ENCODE measurements at places on chromosomes 1 and 21.

- DNase-seq, result no peak
Measured at GRCh38 chr1:177890479-177890878, 79.4 kb downstream of the SEC16B start.

DNA sequence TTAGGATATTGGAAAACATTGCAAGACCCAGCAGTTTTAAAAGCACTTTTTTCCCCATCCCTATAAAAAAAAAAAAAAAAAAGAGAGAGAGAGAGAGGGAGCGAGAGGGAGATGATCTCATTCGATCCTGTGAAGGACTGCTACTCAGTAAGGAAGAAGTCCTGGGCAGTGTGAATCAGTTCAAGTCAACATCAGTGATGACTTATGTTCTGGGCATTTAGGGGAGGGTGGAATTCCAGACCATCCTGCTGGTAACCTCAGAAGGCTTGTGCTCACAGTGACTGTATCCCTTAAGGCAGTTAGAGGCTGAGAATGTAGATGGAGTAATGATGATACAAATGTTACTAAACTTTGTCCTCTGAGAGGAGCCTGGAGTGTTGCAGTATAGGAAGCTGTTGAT is 151.4 kb downstream of the TGFB2 start:
- DNase-seq, result no peak

- DNase-seq, result no peak
Measured at GRCh38 chr1:8903908-8904650, 25.6 kb upstream of the ENO1 start.

- DNase-seq, result no peak
Measured at GRCh38 chr21:42777757-42778344, 101.5 kb downstream of the WDR4 start.

- DNase-seq, result no peak
Measured at GRCh38 chr1:55314740-55315139, 99.6 kb upstream of the USP24 start.

DNA sequence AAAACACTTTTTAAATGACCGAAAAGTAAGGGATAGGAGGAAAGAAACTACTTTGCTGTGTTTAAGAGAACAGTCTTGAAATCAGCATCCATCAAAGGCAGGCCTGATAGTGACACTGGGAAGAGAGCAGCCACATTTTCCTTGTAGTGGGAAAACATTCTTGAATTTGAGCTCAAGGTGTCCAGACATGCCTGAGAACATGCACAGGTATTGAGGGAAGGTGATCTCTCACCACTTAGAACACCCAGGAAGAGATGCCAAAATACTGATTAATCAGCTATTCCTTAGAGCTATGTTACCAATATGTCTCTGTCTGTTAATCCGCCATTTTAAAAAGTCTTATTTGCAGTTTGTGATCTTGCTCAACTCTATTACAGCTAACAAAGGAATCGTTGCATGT is 25.9 kb downstream of the IL12RB2 start:
- DNase-seq, result no peak

DNA sequence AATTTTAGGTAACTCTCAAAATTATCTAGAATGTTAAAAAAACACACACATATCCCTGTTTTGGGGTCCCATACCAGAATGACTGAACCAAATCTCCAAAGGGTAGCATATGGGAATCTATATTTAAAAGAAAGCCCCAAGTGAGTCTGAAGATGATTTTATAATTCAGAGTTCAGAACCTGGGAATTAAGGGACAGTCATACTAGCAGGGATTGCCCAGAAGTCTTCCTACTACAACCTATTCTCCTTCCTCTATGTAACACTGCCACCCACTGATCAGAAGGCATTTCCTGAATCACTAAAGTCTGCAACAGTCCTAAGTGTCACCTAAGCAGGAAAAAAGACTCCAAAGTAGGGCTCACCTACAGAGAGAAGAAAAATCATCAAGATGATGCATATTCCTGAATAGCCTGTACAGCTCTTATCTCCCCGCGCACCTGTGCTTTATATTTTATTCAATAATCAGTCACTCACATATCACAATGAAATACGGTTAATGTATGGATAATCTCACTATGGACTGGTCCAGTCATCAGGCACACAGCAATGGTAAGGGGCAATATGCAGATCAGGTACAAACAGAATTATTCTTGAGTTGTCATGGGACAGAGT is 4.9 kb downstream of the RGS1 start:
- DNase-seq, result no peak

DNA sequence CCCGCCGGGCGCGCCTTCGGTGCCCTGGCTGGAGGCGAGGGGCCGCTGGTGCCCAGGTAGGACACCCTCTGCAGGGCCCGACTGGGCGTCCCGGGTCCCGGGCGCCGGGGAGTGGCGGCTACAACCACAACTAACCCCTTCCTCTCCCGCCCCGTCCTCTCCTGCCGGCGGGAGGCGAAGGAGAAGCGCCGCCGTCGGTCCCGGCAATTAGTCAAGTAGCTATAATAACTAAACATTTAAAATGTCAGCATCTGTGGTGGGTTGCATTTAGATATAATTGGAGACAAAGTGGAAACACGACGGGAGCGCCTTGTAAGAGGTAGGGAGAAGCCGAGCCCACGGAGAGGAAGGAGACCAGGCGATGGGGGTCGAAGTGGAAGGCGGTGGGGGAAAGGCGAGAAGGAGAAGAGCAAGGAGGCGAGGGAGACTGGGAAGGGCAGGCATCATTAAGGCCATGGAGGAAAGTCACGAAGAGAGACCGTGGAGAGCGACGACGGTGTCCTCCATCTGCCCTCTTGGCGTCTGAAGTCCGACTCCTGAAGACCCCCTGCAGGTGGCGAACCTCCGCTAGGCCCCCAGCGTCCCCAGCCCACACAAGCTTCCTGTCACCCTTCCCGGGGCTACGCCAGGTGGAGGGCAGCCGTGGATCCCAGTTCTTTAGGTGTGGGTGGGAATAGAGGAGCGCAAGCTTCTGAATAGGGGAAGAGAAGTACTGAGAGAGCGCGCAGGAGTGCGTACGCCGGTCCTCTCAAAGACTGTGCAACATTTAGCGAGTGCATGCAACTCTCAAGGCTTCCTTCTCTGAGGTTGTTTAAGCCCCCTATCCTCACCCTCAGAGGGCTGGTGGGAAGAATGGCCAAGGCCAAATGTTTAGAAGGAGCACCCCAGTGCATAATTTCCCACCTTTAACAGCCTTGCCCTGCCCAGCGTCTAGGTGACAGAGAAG is 1.6 kb downstream of the CNIH3 start:
- no peak for DNase-seq

DNA sequence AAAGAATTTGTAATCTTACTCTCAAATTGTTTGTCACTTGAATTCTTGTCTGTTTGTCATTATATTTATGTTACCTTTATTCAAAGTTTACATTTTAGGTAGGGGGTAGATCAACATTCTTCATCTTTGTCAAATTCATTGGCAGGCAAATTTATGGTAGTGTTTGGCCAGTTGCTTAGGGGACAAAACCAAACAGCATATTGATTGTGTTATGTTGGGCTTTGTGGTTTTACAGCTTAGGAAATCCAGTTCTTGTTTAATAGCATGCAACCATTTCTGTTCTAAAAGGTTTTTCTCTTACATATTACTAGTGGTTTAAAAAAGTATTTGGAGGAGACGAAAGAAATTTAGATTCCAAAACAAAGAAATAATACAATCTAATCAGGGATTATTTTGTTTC is 91.4 kb downstream of the HMCN1 start:
- no peak for DNase-seq

- DNase-seq, result no peak
Measured at GRCh38 chr1:11493972-11494655, 15.2 kb downstream of the DISP3 start.

DNA sequence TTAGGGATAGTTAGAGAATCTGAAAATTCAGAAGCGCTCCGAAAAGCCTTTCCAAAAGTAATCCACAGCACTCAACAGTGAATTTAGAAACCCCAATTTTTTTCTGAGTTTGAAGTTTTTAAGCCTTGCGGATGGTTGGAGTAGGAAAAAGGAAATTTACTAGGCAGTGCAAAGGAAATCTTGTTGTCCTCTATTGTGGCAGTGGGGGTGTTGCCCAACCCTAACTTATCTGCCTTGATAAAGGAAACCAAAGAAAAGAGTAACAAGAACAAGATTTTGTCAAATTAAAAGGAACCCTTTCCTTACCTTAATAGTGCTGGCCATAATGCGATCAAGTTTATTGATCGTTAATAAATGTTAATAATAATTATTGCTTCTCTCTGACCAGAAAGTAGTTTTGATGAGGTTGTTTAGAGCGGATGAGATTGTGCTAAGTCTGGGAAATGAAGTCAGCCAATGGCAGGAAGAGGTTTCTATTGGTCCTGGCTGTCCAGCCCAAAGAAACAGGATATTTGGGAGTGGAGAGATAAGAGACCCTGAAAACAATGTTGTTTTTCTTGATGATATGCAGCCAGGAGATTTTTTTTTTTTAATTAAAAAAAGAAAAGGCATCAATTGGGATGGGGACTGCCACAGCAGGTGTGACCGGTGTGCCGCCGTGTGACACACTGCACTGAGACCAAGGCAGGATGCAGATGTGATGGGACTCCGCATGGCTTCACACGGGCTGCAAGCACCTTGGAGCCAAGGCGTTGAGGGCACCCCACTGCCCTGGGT is at the start of gene ERG:
ERG (minus strand) TSS at position 421 of the 777 bp plus-strand sequence; CDS start at position 324, 97 bp downstream.
- DNase-seq, result no peak

DNA sequence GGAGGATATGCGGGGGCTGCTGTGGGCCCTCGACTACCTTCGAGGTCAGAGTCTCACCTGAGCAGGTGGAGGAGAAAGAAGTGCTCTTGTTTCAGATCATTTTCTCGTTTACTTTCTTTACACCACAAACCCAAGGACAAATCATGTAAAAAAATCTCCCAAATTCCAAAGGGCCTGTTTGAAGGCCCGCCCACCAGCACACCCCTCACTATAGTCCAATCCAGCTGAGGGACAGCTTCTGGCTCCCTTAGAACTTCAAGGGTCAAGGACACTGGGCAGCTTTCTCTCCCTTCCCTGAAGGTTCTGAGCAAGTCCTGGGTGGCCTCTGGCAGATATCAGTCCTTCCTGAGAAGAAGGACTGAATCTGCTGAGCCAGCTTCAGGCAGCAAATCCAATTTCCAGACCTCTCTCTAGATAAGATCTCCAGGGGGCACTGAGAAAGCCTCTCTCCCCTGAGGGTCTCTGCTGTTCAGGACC is 5.5 kb downstream of the STK40 start:
- DNase-seq, result no peak

GRCh38 chr1:41215623-41216022 is 26.5 kb downstream of the SCMH1 start:
- no peak for DNase-seq
